GM23248 (cell line): ENCODE measurements at places on chromosomes 12 and 14.

DNA sequence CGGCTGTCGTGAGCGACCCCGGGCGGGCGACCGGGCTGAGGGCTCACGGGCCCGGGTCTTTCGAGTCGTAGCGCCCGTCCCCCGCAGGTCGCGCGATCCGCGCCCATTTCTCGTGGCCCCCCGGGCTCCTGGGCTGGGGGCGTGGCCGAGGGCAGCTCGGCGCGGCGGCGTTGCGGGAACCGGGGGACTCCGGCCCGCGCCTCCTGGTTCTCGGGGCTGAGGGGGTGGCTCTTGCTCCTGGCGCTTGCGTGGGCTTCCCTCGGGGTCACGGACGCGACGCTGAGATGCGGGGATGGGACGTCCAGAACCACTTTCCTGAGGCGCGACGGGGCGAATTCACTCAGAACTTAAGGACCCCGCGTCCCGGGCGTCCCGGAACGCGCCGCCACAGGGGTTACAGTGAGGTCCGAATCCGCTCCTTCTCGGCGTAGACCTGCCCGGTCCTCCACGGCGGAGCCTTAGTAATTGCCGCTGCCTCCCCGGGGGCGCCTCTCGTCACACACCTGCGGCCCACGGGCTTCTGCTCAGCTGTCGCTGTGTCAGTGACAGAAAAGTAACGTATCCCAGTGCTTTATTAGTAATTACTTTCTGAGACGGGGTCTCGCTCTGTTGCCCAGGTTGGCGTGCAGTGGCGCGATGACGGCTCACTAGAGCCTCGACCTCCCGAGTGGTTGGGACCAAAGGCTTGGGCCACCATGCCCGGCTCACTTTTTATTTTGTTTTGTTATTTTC, 606 bp downstream of the EP400 start:
- peak overlapping the region; percentile 42 for H3K27ac ChIP-seq
- H3K4me3 ChIP-seq: peak overlapping the region; percentile 89
- H3K4me1 ChIP-seq: peaks cover 9% of the 10 kb centered on the region; the same call in 1 of the 2 replicates
- no peaks in the 10 kb centered on the region for H3K36me3 ChIP-seq
- H3K27me3 ChIP-seq: no peaks in the 10 kb centered on the region
- DNase-seq: peak; percentile 61

- H3K36me3 ChIP-seq: peaks cover 2% of the 10 kb centered on the region; the same call in 1 of the 2 replicates
- H3K4me3 ChIP-seq: no peak overlapping the region
- no peak overlapping the region for H3K27ac ChIP-seq
- no peaks in the 10 kb centered on the region for H3K27me3 ChIP-seq
- H3K4me1 ChIP-seq: no peaks in the 10 kb centered on the region
Measured at GRCh38 chr12:104998423-104999346, 12.6 kb downstream of the NOPCHAP1 start.

DNA sequence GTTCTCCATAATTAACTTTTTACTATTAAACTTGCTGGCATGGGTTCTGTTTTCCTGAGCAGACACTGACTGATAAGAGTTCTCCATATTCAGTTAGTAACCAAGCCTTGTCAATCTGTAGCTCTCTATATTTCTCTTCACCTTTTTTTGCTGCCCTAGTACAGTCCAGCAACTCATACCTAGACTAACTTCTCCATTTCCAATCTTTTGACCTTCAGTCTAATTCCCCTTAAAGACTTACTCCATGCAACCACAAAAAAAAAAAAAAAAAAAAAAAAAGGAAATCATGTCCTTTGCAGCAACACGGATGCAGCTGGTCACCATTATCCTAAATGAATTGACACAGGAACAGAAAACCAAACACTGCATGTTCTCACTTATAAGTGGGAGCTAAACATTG, 125.7 kb upstream of the KRAS start:
- H3K36me3 ChIP-seq: no peaks in the 10 kb centered on the region
- no peak overlapping the region for H3K4me3 ChIP-seq
- peaks cover 15% of the 10 kb centered on the region for H3K4me1 ChIP-seq
- no peaks in the 10 kb centered on the region for H3K27me3 ChIP-seq
- no peak overlapping the region for H3K27ac ChIP-seq

DNA sequence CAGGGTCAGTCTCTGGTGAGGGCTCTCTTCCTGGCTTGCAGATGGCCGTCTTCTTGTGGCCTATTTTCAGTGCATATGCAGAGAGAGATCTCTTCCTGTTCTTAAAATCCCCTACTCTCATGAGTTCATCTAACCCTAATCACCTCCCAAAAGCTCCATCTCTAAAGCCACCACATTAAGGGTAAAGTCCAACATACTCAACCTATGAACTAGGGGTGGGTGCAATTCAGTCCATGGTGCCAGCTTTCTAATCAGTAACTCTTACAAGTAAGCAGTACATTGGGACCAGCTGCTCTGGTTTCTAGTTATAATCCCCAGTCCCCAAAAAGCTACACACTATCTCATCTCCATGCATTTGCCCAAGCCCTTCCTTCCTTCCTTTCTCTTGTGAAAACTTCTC, 365.1 kb downstream of the MED13L start:
- DNase-seq: no peak
- no peak overlapping the region for H3K4me3 ChIP-seq

- H3K4me3 ChIP-seq: no peak overlapping the region
- no peak for DNase-seq
- H3K27ac ChIP-seq: peak overlapping the region; percentile 52
- H3K27me3 ChIP-seq: no peaks in the 10 kb centered on the region
- H3K4me1 ChIP-seq: peaks cover 34% of the 10 kb centered on the region
Measured at GRCh38 chr14:69658664-69659261, 47.4 kb downstream of the SUSD6 start.

- no peak for DNase-seq
- H3K27me3 ChIP-seq: no peaks in the 10 kb centered on the region
- H3K4me1 ChIP-seq: no peaks in the 10 kb centered on the region
- no peak overlapping the region for H3K27ac ChIP-seq
- H3K36me3 ChIP-seq: no peaks in the 10 kb centered on the region
Measured at GRCh38 chr12:34286483-34286882, 264.2 kb downstream of the ALG10 start.

DNA sequence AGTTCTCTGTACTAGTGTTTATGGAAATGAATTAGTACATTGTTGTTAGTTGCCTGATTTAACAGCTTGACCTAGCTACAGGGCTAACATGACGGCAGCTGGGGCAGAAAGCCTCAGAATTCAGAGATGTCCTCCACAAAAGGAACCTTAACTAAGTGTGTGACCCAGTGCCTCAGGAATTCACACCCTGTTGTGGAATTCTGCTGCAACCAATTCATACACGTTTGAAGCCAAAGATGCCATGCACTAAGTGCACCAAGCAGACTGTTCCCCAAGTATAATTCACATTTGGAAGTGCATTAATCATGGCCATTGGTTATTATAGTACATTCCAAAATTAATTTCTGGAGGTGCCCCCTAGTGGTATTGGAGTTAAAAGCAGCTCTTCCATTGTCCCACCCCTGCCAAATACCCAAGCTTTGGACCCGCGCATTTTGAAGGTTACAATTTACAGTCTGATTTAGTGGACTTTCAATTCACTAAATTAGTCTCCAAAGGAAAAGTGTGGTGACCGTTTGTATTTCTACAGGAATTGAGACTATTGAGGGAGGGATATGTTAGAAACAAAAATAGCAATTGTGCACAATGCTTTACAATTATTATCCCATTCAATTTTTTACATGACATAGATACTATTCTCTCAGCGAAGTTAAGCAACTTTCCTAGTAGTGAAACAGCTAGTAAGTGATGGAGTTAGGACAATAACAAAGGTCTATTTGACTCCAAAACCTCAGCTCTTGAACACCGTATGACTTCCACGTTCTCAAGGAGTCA, 85.9 kb downstream of the PAX9 start:
- no peaks in the 10 kb centered on the region for H3K4me1 ChIP-seq
- H3K36me3 ChIP-seq: no peaks in the 10 kb centered on the region
- no peak overlapping the region for H3K4me3 ChIP-seq
- peaks cover 13% of the 10 kb centered on the region; the same call in 1 of the 2 replicates for H3K27me3 ChIP-seq
- H3K27ac ChIP-seq: no peak overlapping the region

GRCh38 chr12:82314406-82314892, 43.7 kb downstream of the CCDC59 start:
- H3K27me3 ChIP-seq: no peaks in the 10 kb centered on the region
- no peak for DNase-seq
- no peaks in the 10 kb centered on the region for H3K36me3 ChIP-seq
- no peak overlapping the region for H3K27ac ChIP-seq
- H3K4me1 ChIP-seq: no peaks in the 10 kb centered on the region

DNA sequence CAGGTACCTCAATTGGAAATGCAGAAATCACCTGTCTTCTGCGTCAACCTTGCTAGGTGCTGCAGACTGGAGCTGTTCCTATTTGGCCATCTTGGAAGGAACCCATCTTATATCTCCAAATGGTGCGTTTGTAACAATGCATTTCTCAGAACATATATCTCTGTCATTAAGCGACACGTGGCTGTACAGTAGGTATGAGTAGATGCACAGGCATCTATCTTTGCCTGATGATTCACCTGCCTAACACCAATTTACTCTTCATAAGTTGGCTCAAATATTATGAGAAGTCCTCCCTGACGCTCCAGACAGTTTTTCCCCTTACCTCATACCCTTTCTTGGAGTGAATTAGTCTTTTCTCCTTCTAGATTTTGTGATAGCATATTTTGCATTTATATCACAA, 44.2 kb downstream of the GPR137C start:
- no peak overlapping the region for H3K27ac ChIP-seq
- no peak for DNase-seq
- H3K27me3 ChIP-seq: no peaks in the 10 kb centered on the region
- no peaks in the 10 kb centered on the region for H3K4me1 ChIP-seq
- no peak overlapping the region for H3K4me3 ChIP-seq

DNA sequence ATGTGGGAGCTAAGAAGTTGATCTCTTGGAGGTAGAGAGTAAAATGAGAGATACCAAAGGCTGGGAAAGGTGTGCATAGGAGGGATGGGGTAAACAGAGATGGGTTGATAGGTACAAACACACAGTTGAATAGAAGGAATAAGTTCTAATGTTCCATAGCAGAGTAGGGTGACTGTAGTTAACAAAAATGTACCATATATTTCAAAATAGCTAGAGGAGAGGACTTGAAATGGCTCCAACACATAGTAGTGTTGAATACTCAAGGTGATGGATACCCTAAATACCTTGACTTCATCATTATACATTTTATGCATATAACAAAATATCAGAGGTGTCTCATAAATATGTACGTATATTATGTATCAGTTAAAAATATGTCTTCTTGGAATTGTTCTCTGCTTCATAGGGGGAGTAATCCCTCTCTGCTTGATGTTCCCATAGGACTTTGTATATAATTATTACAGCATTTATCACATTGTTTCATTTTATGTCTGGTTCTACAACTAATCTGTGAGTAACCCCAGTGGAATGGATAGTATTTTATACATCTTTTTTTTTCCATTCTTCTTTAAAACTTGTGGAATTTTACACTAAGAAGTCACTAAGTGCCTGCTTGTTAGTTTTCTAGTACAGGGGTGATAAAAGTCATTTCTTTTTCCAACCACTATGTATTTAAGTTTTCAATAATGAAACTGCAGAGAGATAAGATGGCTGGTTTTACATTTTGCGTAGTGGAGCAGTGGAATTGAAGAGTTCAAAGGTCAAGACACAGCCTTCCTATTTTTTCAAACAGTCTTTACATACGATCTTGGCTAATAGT, 1940.0 kb upstream of the SEL1L start:
- DNase-seq: peak; percentile 30
- H3K4me1 ChIP-seq: peaks cover 21% of the 10 kb centered on the region
- H3K36me3 ChIP-seq: no peaks in the 10 kb centered on the region
- no peak overlapping the region for H3K4me3 ChIP-seq
- H3K27me3 ChIP-seq: no peaks in the 10 kb centered on the region

- no peak overlapping the region for H3K4me3 ChIP-seq
- H3K4me1 ChIP-seq: peaks cover 24% of the 10 kb centered on the region
- no peaks in the 10 kb centered on the region for H3K36me3 ChIP-seq
- DNase-seq: peak; percentile 43
- H3K27ac ChIP-seq: no peak overlapping the region
Measured at GRCh38 chr12:76284816-76285750, 63.1 kb downstream of the BBS10 start.

GRCh38 chr12:67593041-67593440, 55.5 kb upstream of the DYRK2 start:
- H3K4me1 ChIP-seq: peaks cover 15% of the 10 kb centered on the region
- peak; percentile 77 for DNase-seq
- peak overlapping the region; percentile 54 for H3K4me3 ChIP-seq
- H3K36me3 ChIP-seq: no peaks in the 10 kb centered on the region

DNA sequence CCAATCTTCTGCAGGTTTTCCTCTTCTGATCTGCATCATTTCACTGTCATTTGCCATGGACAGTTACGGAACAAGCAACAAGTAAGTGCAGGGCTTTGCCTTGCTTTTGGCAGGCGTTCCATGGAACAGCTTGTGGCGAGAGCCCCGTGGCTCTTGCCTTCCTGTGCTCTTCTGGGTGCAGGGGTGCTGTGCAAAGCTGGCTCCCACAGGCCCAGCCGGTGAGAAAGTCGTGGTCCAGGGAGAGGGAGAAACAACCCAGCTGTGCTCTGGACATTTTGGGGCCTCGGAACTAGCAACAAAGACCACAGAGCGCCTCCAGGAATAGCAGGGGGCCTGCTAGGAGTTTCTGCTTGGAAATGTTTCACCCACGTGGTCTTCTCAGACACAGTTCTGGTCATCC, 164.7 kb downstream of the ADGRD1 start:
- no peak overlapping the region for H3K27ac ChIP-seq
- H3K36me3 ChIP-seq: no peaks in the 10 kb centered on the region
- H3K4me3 ChIP-seq: no peak overlapping the region
- no peak for DNase-seq

- no peak overlapping the region for H3K4me3 ChIP-seq
- no peak for DNase-seq
- peaks cover 9% of the 10 kb centered on the region for H3K4me1 ChIP-seq
- no peaks in the 10 kb centered on the region for H3K36me3 ChIP-seq
Measured at GRCh38 chr14:101471723-101472517, 89.4 kb upstream of the DIO3 start.

DNA sequence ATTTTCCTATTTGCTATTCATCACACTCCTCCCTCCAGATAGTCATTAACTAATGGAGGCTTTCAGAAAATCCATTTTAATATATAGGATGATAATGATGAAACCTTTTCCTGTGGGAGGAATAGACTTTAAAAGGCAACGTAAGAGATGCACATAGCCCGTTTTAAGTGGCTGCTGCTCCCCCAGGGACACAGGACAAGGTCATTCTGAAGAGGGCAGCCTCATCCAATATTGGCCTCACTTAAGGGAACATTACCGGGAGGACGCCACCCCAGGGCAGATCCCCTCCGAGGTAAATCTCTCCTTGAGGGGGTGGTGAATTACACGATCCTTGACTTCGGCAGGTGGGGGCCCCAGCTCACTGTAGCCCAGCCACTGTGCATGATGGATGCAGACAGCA, 131.9 kb downstream of the PIWIL1 start:
- H3K4me3 ChIP-seq: no peak overlapping the region
- H3K27ac ChIP-seq: no peak overlapping the region
- H3K27me3 ChIP-seq: no peaks in the 10 kb centered on the region
- H3K36me3 ChIP-seq: no peaks in the 10 kb centered on the region
